ENCODE measurements at places on chromosomes 3 and 15.
A peak's percentile ranks its signal among the peaks of the same experiment; 100 is the strongest.

GRCh38 chr3:98445949-98446406, 17.0 kb upstream of the OR5K1 start:
- no peak for DNase-seq

DNA sequence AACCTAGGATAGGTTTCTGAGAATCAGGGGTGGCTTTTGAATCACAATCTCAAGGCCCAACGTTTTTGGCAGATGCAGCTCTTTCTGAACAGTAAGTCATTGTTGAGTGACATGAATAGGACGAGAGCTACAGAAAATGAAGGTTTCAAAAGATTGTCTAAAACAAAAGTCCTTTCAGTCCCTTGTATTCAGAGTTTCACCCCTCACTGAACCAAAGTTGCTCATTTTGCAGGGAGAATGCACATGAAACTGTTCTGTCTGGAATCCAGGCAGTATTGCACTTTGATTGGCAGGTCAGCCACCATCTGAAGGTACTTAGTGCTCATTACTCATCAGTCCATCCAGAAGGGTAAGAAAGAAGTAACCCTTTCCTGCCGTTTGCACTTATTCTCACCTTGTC, 24.1 kb upstream of the RASGRP1 start:
- no peak for DNase-seq

- peak; percentile 42 for DNase-seq
Measured at GRCh38 chr3:183385698-183386613, 42.5 kb downstream of the MCF2L2 start.

DNA sequence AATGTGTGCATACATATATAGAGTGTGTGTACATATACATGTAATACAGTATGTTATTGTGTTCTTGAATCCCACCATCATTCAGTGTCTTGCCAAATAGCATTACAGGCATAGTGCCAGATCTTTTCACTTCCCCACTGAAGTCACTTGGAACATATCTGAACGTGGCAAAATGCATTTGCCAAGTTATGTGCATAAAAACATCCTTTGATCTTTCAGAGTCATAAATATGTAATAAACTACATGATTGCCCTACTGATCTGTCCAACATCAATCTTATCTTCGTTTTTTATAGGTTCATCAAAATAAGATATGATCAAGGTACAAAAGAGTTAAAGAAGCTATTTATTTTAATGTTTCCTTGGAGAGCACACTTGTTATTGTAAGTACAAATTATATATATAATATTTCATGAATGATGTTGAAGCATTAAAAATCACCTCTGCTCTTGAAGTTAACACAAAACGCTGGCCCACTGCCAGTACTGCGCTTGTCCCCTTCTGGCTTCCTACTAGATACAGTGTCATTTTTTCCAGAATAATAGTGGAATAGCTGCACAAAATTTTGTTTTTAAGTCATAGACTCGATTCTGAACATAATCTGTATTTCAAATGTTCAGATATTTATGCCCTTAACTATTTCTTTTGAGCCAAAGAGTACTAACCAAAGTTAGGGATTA, 549.5 kb upstream of the ARRDC4 start:
- peak; percentile 4 for DNase-seq

- DNase-seq = no peak
Measured at GRCh38 chr15:90463381-90463780, 66.3 kb upstream of the CRTC3 start.

- DNase-seq = no peak
Measured at GRCh38 chr3:33061782-33062181, 35.2 kb downstream of the GLB1 start.

- no peak for DNase-seq
Measured at GRCh38 chr3:177538048-177538749, 340.9 kb upstream of the TBL1XR1 start.

- DNase-seq = peak; percentile 16
Measured at GRCh38 chr3:57160765-57161538, 4.2 kb downstream of the IL17RD start.

- DNase-seq = no peak
Measured at GRCh38 chr15:58877999-58878825, 55.3 kb downstream of the SLTM start.

DNA sequence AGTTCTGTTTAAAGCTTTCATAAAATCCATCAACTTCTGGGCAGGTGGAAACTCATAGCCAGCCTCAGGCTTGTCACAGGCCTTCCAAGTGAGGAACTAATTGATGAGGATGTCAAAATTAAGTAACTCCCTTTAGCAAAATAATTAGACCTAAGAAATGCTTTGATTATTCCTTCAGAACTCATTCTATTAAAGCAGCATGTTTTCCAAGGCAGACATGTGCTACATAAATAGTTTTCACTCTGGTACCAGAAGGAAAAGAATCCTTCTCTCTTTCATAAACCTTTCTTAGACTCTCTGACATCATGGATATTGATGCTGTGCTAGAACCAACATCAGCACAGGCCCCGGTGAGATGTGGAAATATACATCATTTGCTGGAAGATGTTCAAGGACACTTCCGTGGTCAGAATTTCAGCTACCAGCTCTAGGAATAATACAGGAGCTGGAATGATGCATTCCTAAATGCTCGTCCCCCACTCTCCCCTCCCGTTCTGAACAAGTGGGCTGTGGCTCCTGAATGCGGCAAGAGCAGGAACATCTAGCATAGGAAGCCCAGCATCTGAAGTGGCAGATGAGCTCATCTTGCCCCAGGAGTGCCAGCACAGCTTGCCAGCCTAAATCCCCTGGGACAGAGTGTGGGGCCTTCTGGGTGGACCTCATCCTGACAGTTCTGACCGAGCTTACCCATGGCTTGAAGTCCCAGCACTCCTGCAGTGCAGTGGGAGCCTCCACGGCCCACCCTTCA, 82.4 kb downstream of the WWTR1 start:
- no peak for DNase-seq

DNA sequence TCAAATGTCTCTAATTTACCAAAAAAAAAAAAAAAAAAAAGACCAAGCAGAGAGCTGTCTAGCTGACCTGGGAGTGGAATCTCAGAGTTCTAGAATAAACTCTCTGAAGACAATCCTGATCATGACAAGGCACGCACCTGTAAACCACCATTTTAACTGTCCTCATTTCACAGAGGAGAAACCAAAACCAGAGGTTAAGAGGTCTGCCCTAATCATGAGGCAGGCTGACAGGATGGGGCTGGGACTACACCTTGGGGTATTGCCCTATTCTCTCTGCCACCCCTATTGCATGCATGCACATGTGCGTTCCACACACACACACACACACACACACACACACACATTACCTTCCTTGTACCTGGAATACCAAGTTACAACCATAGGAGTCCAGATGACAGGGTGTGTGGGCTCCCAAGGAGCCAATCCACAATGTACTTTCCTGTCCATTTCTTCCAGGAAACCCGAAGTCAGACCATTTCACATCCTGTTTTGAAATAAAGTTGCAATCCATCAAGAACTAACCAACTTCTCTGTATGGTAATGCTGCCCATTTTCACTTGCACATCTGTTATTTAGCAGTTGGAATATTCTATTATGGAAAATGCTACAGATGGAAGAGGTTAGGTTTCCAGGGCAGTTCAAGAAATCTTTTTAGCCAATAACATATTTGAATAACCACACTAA, 34.6 kb downstream of the HSPBAP1 start:
- DNase-seq = no peak

DNA sequence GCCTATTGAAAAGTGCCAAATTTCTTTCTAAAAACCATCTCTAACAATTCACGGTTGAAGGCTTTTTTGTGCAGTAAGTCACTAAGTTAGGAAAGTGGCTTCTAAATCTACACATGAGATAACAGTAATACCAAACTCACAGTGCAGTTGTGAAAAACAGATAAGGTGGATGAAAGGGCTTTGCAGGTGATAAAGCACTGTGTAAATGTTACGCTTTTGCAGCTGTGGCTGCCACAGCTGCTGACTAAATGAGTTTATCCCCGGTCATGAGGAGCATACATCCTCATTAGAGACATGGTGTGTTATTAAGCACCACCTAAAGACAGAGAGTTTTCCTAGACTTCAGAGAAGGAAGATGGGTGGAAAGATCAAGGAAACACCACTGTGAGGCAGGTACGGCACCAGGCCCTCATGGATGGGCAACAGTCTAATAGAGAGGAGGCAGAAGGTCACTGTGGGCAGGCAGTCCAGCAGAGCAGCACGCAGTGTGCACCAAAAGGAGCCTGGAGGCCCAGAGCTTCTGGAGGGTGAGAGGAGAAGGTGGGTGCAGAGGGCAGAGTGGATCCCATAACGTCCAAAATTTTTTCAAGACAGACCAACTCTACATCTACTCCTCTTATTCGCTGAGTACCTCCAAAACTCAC, 68.5 kb downstream of the FMN1 start:
- DNase-seq = no peak
